CD4-positive, alpha-beta T cell treated with Interleukin-17A for 1 hour (primary cell): ENCODE measurements at places on chromosomes 1 and 21.

- no peak for DNase-seq
These were observed 16.4 kb downstream of the EPHA2 start for GRCh38 chr1:16139473-16139962.

DNA sequence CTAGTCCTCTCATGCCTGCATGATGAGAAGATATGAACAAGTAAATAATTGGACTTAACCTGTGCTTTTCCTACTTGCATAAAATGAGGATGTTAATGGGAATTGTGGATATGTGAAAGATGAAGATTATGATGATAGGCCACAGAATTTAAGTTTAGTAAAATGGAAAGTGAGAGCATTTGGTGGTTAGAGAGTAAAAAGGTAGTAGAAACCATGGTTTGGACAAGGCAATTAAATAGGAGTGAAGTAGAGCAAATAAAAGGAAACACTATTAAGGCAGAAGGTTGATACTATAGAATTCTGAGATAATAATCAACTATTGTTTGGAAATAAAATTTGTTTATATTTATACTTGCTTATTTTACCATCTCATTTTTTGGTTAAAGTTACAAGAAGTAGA, 1162.5 kb downstream of the MRPL39 start:
- DNase-seq = no peak

- no peak for DNase-seq
These were observed 124.7 kb upstream of the ARHGEF16 start for GRCh38 chr1:3329640-3330281.

DNA sequence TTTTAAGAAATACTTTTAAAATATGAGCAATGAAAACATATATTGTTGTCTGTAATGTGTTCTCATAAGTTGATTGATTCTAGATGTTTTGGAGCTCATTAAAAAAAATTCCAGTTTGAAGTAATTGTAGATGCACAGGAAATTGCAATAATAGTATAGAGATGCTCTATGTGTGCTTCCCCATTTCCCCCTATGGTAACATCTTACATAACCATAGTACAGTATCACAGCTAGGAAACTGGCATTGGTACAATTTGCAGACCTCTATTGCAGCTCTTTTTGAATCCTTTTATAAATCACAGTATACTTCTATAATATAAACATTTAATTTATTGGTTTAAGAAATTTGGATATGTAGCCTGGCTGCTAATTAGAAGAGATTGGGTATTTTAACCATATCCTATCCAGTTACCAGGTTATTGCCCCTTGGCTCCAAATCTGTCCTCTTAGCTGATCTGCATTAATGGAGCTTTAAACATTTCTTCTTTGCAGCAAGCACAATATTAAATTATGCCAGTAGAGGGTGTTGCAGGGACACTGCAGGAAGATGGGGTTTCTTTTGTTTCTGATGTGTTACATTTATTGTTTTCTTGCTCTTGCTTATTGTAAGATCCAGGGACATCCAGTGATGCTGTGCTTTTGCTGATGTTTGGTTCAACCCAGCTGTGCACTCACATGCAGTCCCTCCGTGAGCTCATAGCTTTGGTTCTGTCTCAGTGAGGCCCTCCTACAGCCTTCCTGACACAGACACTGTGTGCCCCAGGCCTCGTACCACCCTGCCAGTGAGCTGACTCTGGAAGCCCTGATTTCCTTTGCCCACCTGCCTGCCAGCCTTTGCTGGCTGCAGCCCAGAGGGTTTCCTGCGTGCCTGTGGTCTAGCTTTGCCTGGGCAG, 103.3 kb downstream of the RABGAP1L start:
- peak; percentile 41 for DNase-seq

- no peak for DNase-seq
These were observed 27.5 kb upstream of the JUN start for GRCh38 chr1:58811303-58811702.
